ENCODE measurements at places on chromosomes 2 and 18.

GRCh38 chr18:61322265-61322873, 10.9 kb upstream of the CDH20 start:
- no peak for DNase-seq

DNA sequence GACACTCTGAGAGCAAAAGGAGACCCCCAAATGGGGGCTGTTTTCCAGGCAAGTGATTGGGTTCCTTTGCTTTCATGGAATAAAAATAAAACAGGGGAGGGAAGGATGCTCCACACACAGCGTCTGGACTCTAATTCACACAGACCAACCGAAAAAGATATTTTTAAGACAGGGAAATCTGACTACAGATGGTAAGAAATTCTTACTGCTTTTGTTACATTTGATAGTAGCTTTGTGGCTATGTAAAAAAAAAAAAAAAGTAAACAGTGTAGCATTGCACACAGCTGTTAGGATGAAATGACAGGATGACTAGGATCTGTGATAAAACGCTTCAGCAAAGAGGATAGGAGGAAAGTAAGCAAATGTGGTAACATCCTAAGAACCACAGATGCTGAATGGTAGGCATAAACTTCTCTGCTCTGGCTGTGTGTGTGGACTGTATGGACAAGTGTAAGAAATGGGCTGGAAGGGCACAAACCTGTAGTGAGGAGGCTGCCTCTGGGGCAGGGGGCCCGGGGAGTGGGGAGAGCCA, 207.6 kb downstream of the ANAPC1 start:
- DNase-seq: no peak

- no peak for DNase-seq
These were observed 80.1 kb downstream of the XDH start for GRCh38 chr2:31334311-31335026.

- no peak for DNase-seq
These were observed 30.3 kb downstream of the TANC1 start for GRCh38 chr2:158998551-158999248.

DNA sequence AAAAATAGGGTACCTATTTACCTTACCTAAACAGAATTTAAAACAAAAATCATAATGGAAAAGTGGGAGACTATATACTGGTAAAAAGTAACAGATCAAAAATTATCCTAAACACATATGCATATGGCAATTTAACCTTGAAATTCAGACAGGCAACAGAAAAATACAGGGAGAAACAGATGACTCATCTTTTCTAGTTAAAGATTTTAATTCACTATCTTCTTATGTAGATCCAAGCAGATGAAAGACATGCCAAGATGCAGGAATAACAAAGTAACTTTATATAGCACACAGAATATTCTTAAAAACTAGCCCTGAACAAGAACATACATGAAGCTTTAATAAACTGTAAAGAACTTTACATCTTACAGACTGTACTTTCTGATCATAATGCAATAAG, 30.9 kb downstream of the PRPF40A start:
- DNase-seq: no peak

GRCh38 chr2:119240311-119241204, 16.9 kb downstream of the STEAP3 start:
- no peak for DNase-seq

GRCh38 chr2:6960659-6961058, 43.4 kb downstream of the RNF144A start:
- DNase-seq: no peak

GRCh38 chr2:40274270-40274669, 177.6 kb downstream of the SLC8A1 start:
- no peak for DNase-seq

GRCh38 chr2:8472545-8473323, 209.1 kb upstream of the ID2 start:
- no peak for DNase-seq

GRCh38 chr2:22126106-22126505, 1002.3 kb downstream of the TDRD15 start:
- no peak for DNase-seq

DNA sequence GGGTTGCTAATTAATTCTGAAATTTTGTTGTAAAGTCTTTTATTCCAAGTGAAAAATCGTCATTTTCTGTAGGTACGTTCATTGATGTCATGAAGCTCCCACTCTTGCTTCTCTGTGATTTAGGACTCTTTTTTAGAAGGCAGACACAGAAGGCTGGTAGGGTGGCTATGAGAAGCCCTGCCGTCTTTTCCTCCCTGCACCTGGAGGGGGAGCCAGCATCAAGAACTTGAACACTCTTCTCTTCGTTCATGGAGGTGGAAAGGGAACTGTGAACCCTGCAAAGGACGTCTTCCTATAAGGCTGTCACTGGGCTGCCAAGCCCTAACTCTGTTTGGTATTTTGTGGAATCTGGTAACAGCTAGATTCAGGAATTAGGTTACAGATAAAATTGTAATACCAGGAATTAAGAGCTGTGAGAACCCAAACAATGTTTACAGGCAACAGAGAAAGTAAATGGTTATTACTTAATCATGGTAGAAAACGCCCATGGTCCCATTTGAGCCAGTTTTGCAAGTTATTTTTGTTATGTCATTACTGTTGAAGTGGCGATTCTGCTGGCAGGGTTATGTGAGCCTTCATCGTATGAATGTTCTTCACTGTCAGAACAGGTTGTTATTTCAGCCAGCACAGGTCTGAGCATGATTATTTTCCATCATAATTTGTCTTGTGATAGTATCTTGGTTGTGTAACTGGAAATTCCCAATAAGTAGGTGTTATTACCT, 112.2 kb downstream of the OSBPL6 start:
- no peak for DNase-seq

All from stimulated activated CD4-positive, alpha-beta T cell treated with anti-CD3 and anti-CD28 coated beads, Interleukin-12 subunit alpha, Interleukin-12 subunit beta, amount 100 ng/mL, for 24 hours (primary cell).